ENCODE measurements at places on chromosomes 4 and X.

GRCh38 chrX:96611619-96612362 lies 72.9 kb upstream of the DIAPH2 start:
- no peak for DNase-seq

- DNase-seq, result no peak
Measured at GRCh38 chr4:176357359-176358082, 37.8 kb downstream of the SPCS3 start.

- no peak for DNase-seq
Measured at GRCh38 chr4:54661169-54661568, 3.4 kb downstream of the KIT start.

- DNase-seq, result no peak
Measured at GRCh38 chrX:123324625-123325024, 140.5 kb downstream of the GRIA3 start.

DNA sequence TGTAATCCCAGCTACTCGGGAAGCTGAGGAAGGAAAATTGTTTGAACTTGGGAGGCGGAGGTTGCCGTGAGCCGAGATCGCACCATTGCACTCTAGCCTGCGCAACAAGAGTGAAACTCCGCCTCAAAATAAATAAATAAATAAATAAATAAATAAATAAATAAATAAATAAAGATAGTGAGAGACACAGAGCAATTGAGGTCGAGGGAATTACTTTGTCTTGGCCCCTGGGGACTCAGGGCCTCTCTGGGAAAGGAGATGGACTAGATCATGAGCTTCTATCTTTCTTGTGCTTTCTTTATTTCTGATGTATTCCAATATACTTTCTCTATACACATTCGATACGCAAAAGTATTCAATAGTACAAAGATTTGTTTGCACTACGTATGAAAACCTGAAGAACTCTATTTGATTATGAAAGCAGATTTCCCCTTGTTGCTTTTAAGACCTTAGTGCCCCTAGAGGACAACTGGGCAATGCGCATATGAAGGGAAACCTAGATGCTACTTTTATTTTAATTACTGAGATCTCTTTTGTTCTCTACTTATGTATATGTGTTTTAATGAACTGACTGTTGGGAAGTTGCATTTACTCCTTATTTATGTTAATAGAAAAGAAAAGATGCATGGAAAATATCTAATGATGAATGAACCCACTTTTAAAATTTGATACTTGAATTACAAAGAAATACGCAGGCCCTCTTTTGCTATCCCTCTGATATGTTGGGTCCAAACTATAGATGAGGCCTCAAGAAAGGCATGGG lies 12.8 kb upstream of the ELOVL6 start:
- DNase-seq, result peak; percentile 41

- DNase-seq, result peak; percentile 35
Measured at GRCh38 chr4:88054901-88055300, 47.5 kb downstream of the PKD2 start.

DNA sequence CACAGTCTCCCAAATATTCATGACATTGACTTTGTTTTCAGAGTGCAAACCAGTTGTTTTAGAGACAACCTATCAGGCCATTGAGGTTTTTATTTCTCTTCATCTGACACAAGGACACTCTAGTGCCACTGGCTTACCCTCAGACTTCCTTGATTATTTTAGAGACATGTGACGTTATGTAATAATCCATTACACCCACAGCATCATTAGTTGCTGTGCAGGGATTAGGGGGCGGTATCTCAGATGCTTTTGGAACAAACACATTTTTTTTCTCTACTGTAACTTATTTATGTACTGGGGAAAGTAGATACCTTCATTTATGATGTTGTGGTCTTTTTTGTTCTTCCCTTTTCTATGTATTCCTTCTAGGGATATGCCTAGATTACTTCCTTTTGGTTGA lies 2293.1 kb downstream of the PCDH7 start:
- no peak for DNase-seq

DNA sequence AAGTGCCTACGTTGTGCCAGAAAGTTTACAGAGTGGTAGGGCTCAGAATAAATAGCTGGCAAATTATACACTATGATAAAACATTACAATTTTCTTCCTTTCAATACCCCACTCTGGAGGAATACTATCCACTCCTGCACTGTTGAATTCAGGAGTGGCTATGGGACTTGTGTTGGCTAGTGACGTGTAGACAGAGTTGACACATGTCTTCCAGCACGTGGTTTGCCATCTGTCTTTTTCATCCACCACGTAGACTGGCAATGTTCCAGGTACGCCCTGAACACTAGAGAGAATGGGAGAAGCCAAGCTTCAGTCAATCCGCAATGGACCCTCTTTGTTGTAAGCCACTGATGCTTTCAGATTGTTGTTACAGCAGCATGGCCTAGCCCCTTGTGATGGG lies 168.8 kb upstream of the RBPJ start:
- no peak for DNase-seq

- DNase-seq, result no peak
Measured at GRCh38 chrX:107549504-107549903, 78.8 kb upstream of the PRPS1 start.

DNA sequence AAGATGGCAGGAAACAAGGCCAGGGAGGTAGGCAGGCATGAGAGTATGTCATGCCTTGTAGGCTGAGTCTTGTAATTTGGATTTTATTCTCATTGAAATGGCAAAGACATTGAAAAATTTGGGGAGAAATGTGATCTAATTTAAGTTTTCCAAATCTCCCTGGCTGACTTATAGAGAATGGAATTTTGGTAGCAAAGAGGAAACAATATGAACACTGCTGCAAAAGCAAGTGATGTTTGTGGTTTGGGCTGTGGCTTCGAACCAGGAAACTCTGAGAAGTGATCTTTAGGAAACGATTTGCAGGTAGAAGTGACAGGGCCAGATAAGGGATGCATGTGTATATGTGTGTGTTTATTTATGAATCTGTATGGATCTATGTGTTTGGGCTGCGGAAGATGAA lies 35.6 kb downstream of the ARSJ start:
- DNase-seq, result no peak

- no peak for DNase-seq
Measured at GRCh38 chr4:112280386-112281056, 5.2 kb downstream of the TIFA start.

GRCh38 chr4:172652369-172652768 lies 516.2 kb upstream of the GALNT7 start:
- DNase-seq, result no peak

GRCh38 chr4:184287697-184288255 lies 70.1 kb upstream of the ENPP6 start:
- no peak for DNase-seq

GRCh38 chr4:1351854-1352566 lies 5.0 kb downstream of the UVSSA start:
- peak; percentile 39 for DNase-seq

GRCh38 chrX:115696039-115696438 lies 135.1 kb downstream of the PLS3 start:
- no peak for DNase-seq

- peak; percentile 51 for DNase-seq
Measured at GRCh38 chrX:9995855-9996339, 28.7 kb downstream of the CLDN34 start.

DNA sequence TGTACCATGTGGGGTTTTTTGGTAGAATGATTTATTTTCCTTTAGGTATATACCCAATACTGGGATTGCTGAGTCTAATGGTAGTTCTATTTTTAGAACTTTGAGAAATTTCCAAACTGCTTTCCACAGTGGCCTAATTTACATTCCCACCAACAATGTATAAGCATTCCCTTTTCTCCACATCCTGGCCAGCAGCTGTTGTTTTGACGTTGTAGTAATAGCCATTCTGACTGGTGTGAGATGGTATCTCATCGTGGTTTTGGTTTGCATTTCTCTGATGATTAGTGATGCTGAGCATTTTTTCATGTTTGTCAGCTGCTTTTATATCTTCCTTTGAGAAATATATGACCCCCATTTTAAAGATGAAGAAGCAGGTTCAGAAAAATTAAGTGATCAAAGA lies 153.7 kb downstream of the CBR4 start:
- DNase-seq, result peak; percentile 38

GRCh38 chr4:176271749-176272148 lies 2.7 kb upstream of the ASB5 start:
- DNase-seq, result peak; percentile 42

DNA sequence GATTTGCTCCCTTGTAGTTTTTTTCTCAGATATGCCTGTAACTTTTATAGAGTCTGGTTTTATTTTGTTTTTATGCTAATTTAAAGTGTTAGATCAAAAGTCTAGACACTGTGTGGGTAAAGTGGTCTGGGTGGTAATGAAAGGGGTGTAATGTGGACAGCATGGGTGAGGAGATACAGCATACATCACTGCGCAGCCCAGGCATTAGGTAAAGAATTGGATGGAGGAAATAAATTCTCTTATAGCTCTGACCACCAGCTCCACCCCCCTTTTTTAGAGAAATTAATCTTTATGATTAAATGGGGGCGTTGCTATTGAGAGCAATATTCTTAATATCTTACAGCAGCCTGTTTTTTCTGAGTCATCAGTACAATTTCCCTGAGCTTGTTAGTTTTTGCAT lies 163.9 kb upstream of the IGFBP7 start:
- DNase-seq, result no peak

- no peak for DNase-seq
Measured at GRCh38 chr4:161256172-161256571, 907.6 kb downstream of the FSTL5 start.

DNA sequence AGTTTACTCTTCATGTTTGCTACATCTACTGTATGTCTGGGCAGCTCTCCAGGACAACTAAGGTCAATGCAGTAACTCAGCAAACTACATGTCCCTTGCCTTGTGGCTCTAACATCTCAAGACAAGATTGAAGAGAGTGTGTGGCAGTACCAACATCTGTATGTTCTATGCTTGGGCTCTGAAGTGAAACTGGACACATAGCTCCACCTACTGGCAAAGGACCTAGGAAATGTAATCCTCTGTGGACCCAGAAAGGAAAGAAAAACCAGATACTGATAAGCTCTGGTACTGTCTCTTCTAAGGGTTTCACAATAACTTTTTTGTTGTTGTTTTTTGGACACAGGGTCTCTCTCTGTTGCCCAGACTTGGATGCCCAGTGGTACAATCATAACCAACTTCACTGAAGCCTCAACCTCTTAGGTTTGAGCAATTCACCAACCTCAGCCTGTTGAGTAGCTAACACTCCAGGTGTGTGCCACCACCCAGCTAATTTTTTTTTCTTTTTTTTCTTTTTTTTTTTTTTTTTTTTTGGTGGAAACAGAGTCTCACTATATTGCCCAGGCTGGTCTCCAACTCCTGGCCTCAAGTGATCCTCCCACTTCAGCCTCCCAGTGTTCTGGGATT lies 64.1 kb downstream of the QDPR start:
- peak; percentile 26 for DNase-seq

GRCh38 chrX:27404366-27404765 lies 58.8 kb downstream of the PPP4R3C start:
- DNase-seq, result no peak

DNA sequence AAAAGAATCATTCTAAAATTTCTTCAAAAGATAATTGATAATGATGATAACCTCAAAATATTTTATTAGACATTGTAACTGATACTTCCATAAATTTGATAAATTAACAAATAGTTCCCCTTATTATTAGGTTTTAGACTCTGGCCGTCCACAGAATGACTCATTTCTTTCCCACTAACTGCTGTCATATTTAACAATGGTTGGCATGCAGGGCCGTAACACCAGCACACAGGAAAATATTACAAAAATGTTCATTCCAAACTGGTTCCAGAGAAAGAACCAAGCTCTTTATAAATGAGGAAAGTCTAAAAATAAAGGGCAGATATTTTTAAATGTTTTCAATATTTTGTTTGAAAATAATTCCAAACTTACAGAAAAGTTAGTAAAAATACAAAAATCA lies 28.2 kb downstream of the WDFY3 start:
- DNase-seq, result peak; percentile 36

- no peak for DNase-seq
Measured at GRCh38 chr4:94389595-94390267, 47.1 kb upstream of the HPGDS start.

DNA sequence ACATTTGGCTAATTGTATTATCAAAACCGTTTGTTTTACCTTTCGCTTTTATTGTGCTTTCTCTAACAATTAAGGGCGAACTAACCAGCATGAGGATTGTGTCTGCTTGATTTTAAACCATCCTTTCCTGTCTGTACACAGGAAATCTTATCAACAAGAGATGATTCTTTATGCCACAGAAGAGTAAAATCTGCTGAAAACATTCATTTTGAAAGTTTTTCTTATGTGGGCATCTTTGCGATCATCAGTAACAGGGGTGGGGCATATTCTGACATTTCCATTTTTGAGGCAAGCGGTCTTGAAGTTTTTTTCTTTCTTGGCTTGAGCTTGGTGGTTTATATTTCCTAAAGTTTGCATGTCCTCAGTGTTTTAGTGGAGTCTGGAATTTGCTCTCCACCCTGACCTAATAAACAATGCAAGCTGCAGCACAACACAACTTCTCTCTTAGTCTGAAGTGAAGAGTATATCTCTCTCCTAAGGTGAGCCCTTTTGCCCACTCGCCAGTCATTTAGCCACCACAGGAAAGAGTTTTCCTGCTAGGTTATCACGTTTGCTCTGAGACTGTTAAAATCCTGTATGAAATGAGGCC lies 26.6 kb downstream of the NFKB1 start:
- no peak for DNase-seq

DNA sequence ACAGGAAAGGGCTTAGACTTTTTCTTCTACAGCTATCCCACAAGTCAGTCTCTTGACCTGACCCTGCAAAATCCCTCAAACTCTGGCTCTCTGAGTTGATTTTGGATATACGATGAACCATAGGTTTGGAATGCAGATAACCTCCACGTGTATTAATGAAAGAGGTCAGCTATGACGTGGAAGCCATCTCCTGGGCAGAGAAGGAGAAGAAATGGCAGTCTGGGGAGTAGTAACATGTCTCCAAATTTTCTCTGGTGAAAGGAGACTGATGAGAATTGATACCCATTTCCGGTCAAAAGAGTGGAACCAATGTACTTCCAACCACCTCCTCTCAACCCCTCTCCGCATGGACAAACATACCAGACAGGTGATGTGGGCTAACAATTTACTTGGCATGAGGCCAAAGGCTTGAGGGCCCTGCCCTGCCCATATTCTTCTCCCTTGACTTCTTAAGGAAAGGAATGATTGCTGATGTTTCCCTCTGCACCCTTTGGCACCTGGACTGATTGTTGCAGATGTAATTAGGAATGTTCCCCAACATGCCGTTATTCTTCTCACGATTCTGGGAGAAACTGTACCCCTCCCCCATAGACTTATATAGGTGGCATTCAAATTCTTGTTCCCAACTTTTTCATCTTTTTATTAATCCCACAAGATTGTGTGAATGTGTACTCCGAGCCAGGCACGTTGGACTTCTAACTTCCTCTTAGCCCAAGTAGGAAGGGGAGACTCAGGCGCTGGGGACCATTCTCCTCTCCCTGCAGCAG lies 580 bp upstream of the PLS3 start:
- peak; percentile 72 for DNase-seq

GRCh38 chr4:93617606-93618005 lies 210.9 kb upstream of the ATOH1 start:
- no peak for DNase-seq

All from RCC 7860 (cell line).